Stimulated activated CD8-positive, alpha-beta memory T cell treated with anti-CD3 and anti-CD28 coated beads, Interleukin-4, amount 100 ng/mL, for 4 hours (primary cell): ENCODE measurements at places on chromosomes 5 and 9.

DNA sequence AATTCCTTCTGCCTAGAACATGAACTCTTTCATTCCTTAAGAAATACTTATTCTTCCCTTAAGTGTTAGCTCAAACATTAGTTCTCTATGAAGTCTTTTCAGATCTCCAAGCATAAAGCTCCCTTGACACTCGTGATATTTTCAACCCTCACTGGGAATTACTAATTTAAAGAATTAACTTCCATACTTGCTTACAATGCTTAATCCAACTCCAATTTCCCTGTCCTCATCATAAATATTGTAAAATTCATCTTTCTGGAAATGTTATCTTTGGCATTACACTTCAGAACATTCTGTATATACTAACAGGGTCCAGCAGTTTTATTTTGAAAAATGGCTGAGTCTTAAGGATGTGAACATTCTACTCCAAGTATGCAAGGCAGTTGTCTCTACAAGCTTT lies 7.2 kb downstream of the STARD4 start:
- DNase-seq: no peak

GRCh38 chr5:174608631-174609097 lies 115.7 kb upstream of the MSX2 start:
- no peak for DNase-seq

GRCh38 chr5:179122411-179123108 lies 62.4 kb downstream of the ZNF354C start:
- DNase-seq: no peak

DNA sequence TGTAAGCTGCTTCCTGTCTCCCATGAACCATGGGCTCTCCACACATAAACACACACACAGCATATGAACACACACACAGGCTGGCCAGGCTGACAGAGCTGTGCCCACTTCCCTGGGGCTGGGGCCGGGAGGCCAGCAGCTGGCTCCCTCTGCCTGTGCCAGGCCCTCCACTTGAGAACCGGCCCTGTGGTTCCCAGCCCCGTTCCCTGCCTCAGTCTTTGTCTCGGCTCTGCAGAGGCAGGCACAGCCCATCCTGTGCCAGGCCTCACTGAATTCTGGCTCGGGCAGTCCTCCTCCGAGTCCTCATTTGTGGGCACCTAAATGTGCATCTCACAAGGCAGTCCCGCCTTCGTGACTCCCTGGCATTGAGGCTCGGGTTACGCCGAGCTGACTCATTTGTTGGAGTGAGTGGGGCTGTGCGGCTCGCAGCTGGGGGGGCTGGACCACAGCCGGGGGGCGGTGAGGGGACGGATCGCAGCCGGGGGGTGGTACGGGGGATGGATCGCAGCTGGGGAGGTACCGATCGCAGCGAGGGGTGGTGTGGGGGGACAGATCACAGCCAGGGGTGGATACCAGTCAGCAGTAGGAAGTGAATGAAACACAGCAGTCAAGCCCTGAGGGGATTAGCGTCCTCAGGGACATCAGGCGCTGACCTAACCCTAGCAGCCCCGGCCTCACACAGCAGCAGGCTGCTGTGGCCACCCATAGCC lies 72.3 kb downstream of the PSMB7 start:
- no peak for DNase-seq

DNA sequence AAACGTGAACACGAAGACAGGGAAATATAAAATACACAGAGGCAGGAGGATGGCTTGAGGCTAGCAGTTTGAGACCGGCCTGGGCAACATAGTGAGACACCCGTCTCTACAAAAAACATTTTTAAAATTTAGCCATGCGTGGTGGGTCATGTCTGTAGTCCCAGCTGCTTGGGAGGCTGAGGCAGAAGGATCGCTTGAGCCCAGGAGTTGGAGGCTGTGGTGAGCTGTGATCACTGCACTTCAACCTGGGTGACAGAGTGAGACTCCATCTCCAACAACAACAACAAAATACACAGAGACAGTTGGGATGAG lies 55.1 kb downstream of the SUSD1 start:
- no peak for DNase-seq

DNA sequence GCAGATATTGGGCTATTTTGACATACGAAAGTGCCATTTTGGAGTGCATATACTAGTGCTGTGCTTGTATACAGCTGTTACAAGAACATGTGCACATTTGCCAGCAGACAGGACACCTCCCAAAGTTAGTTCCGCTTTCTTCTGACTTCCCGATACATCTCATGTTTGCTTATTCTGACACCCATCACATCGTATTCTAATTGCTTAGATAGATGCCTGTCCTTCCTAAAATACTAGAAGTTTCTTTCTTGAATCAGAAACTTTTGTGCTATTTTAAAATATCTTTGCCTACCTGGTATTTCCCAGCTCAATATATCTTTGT lies 177.8 kb downstream of the TTLL11 start:
- DNase-seq: no peak

DNA sequence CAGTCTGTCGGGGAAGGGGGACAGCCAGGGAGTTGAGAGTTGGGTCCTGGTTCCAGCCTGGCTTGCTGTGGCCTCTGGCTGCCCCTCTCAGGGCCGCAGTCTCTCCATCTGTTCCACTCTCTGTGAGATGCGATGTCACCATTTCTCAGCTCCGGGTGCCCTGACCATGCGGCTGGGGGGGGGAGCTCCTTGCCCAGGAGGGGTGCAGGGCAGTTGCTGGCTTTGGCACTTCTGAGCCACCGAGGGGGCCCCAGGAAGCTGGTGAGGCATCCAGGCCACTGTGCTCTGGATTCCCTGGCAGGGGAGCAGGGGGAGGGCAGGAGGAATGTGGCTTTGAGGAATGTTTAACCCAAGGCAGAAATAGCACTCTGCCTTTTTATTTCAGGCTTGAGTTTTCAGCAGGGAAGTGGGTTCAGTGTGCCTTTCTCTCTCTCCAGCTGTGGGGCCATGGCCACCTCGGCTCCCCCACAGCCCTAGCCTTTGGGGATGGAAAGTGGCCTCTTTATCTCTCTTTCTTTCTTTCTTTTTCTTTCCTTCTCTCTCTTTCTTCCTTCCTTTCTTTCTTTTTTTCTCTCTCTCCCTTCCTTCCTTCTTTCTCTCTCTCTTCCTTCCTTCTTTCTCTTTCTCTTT lies 11.0 kb downstream of the NCS1 start:
- DNase-seq: no peak

GRCh38 chr9:34372467-34373011 lies 4.2 kb downstream of the MYORG start:
- no peak for DNase-seq

- no peak for DNase-seq
These were observed 312.0 kb downstream of the TLE1 start for GRCh38 chr9:81377320-81377719.
